GM12878 (cell line): ENCODE measurements at places on chromosomes 2 and 18. TPM values are rescaled to one million over a fixed set of nuclear protein-coding genes. Genes with fewer than 3 reads are reported as not detected.

SLC23A3 gene
- total RNA-seq = 0.37 and 1.0 TPM in 2 replicates

KIF1A gene
- 0.51 and 0.95 TPM in 2 replicates for total RNA-seq

FEV gene
- total RNA-seq = not detected in 2 replicates

LINC00305 gene
- not detected in 2 replicates for total RNA-seq

RETREG2 gene
- total RNA-seq = 50.8 and 53.4 TPM in 2 replicates

SETBP1 gene
- 23.7 and 29.7 TPM in 2 replicates for total RNA-seq

- H3K4me1 ChIP-seq = no peaks in the 10 kb centered on the region
- no peaks in the 10 kb centered on the region for H3K27me3 ChIP-seq
- DNase-seq = no peak
- no peak overlapping the region for H3K27ac ChIP-seq
Observed at GRCh38 chr18:44497311-44497710, 183.4 kb upstream of the SETBP1 start.

DNA sequence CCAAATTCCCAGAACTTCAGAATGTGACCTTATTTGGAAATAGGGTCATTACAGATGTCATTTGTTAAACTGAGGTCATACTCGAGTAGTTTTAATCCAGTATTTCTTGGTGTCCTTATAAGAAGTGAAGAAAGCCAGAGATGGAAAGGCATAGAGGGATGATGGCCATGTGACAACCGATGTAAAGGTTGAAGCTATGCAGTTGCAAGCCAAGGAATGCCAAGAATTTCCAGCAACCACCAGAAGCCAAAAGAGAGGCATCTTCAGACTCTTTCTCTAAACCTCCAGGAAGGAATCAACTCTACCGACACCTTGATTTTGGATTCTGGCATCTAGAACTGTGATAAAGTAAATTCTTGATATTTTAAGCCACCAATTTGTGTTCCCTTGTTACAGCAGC is 242.2 kb downstream of the CDH20 start:
- no peak overlapping the region for H3K4me3 ChIP-seq
- H3K4me1 ChIP-seq = no peaks in the 10 kb centered on the region
- H3K27ac ChIP-seq = no peak overlapping the region
- H3K27me3 ChIP-seq = no peaks in the 10 kb centered on the region
- no peaks in the 10 kb centered on the region for H3K36me3 ChIP-seq

GRCh38 chr18:79872527-79873444 is 75.0 kb downstream of the KCNG2 start:
- no peaks in the 10 kb centered on the region for H3K27me3 ChIP-seq
- H3K4me1 ChIP-seq = no peaks in the 10 kb centered on the region
- H3K4me3 ChIP-seq = no peak overlapping the region
- DNase-seq = no peak

DNA sequence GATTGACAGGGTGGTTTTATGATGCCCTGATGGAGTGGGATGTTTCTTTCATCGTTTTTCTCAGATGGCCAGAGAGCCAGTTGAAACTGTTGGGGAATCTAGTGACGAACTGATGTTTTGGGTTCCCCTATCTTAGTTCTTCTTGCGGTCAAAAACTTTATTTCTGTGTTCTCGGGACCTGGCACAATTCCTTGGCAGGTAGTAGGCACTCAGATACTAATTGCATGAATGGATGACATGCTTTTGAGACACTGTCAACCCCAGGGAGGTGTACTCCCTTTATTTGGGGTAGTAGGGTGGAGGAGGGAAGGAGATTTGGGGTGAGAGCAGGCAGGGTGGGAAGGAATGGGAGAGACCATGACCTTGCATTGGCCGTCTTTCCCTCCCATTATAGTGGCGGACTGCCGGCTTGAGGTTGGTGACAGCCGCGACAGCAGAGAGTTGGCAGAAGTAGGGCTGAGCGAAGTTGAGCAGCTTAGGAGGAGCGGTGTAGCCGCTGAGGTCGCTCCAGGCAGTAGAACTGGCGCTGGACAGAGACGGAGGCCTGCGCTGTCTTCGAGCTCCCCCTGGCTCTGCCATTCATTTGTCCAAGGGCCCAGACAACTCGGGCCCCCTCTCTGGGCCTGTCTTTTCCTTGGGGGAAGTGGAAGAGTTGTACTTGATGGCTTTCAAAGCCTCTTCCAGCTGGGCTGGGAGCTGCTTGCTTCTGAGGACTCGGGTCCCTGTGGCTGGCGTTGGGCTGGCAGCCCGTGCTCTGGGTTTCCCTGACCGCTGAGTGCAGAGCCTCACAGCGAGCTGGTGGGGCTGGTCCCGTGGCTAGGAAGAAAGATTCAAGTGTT is 2.6 kb downstream of the TET3 start:
- peaks cover 5% of the 10 kb centered on the region; the same call in 1 of the 2 replicates for H3K4me1 ChIP-seq
- no peaks in the 10 kb centered on the region for H3K27me3 ChIP-seq
- peaks cover 28% of the 10 kb centered on the region for H3K36me3 ChIP-seq
- H3K4me3 ChIP-seq = peak overlapping the region; percentile 96
- no peak for DNase-seq

DNA sequence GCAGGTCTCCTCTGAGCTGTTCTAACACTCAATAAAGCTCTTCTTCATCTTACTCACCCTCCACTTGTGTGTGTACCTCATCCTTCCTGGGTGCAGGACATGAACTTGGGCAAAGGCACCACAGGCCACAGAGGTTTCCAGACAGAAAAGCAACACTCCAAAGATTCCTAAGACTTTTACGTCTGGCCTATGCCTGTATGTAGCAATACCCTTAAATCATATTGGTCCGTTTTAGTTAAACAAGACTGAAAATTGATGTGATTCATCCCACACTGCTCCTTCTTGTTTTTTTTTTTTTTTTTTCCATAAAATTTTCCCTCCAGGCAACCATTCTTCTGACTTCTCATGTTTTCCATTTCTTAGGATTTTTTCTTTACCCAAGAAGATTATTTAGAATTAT is 404.3 kb downstream of the PID1 start:
- no peaks in the 10 kb centered on the region for H3K27me3 ChIP-seq
- H3K4me3 ChIP-seq = no peak overlapping the region
- H3K36me3 ChIP-seq = no peaks in the 10 kb centered on the region
- no peak for DNase-seq

DNA sequence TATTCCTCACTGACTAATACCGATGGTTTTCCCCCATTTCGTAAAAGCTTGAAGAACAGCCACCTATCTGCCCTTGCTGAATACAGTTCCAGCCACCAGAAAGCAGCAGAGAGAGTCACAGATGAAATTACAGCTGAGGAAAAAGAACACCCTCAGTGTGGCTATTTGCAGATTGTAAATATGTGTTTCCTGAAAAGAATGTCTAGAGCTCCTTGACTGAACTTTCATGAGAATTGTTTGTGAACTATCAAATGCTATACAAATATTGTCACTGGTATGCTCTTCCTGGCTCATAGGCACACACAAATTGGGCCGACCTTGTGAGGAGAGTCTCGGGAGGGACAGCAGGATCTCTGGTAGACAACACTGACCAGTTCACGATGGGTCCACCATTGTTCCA is 58.1 kb upstream of the TTC39C start:
- no peak overlapping the region for H3K4me3 ChIP-seq
- DNase-seq = no peak
- no peaks in the 10 kb centered on the region for H3K36me3 ChIP-seq
- no peaks in the 10 kb centered on the region for H3K4me1 ChIP-seq
- no peak overlapping the region for H3K27ac ChIP-seq
- H3K27me3 ChIP-seq = no peaks in the 10 kb centered on the region

- no peaks in the 10 kb centered on the region for H3K36me3 ChIP-seq
- no peaks in the 10 kb centered on the region for H3K27me3 ChIP-seq
- no peak overlapping the region for H3K27ac ChIP-seq
Observed at GRCh38 chr2:190352668-190353536, 9.5 kb downstream of the INPP1 start.

- no peak for DNase-seq
- no peaks in the 10 kb centered on the region for H3K4me1 ChIP-seq
- no peak overlapping the region for H3K4me3 ChIP-seq
- no peak overlapping the region for H3K27ac ChIP-seq
Observed at GRCh38 chr18:67241299-67241698, 275.2 kb downstream of the DSEL start.

DNA sequence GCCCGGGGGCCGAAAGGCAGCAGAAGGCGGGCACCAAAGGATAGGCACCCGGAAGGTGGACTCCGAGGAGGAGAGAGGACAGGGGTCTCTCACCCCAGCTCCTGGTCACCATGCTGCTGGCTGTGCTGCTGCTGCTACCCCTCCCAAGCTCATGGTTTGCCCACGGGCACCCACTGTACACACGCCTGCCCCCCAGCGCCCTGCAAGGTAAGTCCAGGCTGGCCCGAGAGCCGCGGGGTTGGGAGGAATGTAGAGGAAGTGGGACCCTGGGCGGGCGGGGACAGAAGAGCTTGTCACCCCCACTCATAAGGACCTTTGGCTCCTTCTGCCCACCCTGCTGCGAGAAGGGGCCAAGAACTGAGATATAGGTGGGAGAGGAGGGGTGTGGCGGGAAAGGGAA is 301 bp downstream of the PRSS56 start:
- peaks cover 6% of the 10 kb centered on the region for H3K27me3 ChIP-seq
- H3K36me3 ChIP-seq = no peaks in the 10 kb centered on the region
- no peaks in the 10 kb centered on the region for H3K4me1 ChIP-seq
- DNase-seq = no peak

- no peaks in the 10 kb centered on the region for H3K36me3 ChIP-seq
- peaks cover 3% of the 10 kb centered on the region; the same call in 1 of the 2 replicates for H3K27me3 ChIP-seq
Observed at GRCh38 chr18:57212678-57213077, 65.8 kb downstream of the BOD1L2 start.

GRCh38 chr18:25726298-25726697 is 364.1 kb downstream of the SS18 start:
- no peak for DNase-seq
- no peaks in the 10 kb centered on the region for H3K36me3 ChIP-seq
- no peaks in the 10 kb centered on the region for H3K27me3 ChIP-seq
- no peak overlapping the region for H3K27ac ChIP-seq

- H3K36me3 ChIP-seq = no peaks in the 10 kb centered on the region
- no peaks in the 10 kb centered on the region for H3K4me1 ChIP-seq
- no peak overlapping the region for H3K4me3 ChIP-seq
- DNase-seq = no peak
- H3K27me3 ChIP-seq = no peaks in the 10 kb centered on the region
Observed at GRCh38 chr2:8857709-8858108, 20.3 kb upstream of the KIDINS220 start.

DNA sequence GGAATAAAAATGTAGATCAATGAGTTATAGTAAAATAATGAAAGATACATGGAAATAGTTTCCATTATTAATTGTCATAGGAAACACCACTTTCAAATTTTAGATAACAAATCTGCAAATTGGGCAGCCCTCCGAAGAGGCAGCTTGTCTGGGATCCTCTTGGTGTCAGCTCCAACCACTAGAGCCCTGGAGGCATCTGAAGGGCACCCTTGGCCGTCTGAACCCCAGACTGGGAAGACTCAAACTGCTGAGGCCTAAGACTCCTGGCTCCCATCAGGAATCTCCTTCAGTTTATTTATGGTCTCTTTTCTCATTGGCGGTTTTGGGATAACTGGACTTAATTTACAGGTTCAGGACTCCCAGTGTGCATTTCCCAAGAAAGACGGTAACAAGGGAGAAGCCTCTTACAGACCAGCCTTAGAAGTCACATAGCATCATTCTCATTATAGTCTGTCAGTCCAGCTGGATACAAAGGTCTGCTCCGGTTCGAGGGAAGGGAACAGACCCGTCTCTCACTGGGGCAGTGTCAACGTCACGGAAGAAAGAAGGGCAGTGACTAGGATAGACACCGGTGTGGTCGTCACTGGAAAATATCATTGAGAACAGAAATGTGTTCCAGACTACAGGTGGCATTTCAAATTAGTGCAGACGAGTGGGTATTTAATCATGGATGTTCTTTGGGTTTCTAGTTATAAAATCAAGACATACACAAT is 390.7 kb upstream of the NETO1 start:
- H3K4me1 ChIP-seq = no peaks in the 10 kb centered on the region
- H3K36me3 ChIP-seq = no peaks in the 10 kb centered on the region
- no peak overlapping the region for H3K27ac ChIP-seq
- H3K27me3 ChIP-seq = no peaks in the 10 kb centered on the region
- H3K4me3 ChIP-seq = no peak overlapping the region

GRCh38 chr18:10135302-10135926 is 221.6 kb downstream of the VAPA start:
- peaks cover 17% of the 10 kb centered on the region; the same call in 1 of the 2 replicates for H3K27me3 ChIP-seq
- H3K4me3 ChIP-seq = no peak overlapping the region
- H3K36me3 ChIP-seq = no peaks in the 10 kb centered on the region
- H3K4me1 ChIP-seq = no peaks in the 10 kb centered on the region
- H3K27ac ChIP-seq = no peak overlapping the region

- no peak overlapping the region for H3K4me3 ChIP-seq
- DNase-seq = no peak
- no peaks in the 10 kb centered on the region for H3K27me3 ChIP-seq
- no peaks in the 10 kb centered on the region for H3K36me3 ChIP-seq
Observed at GRCh38 chr2:150449856-150450255, 37.6 kb downstream of the RND3 start.

GRCh38 chr2:236857781-236858180 is 227.9 kb upstream of the COPS8 start:
- H3K4me1 ChIP-seq = no peaks in the 10 kb centered on the region; the same call in 1 of the 2 replicates
- H3K27me3 ChIP-seq = no peaks in the 10 kb centered on the region
- no peak for DNase-seq
- no peak overlapping the region for H3K4me3 ChIP-seq
- no peaks in the 10 kb centered on the region for H3K36me3 ChIP-seq

- no peak overlapping the region for H3K4me3 ChIP-seq
- DNase-seq = no peak
- no peak overlapping the region for H3K27ac ChIP-seq
- no peaks in the 10 kb centered on the region for H3K36me3 ChIP-seq
- H3K4me1 ChIP-seq = no peaks in the 10 kb centered on the region
Observed at GRCh38 chr2:88011011-88011410, 5.3 kb downstream of the RNU2-63P start.

DNA sequence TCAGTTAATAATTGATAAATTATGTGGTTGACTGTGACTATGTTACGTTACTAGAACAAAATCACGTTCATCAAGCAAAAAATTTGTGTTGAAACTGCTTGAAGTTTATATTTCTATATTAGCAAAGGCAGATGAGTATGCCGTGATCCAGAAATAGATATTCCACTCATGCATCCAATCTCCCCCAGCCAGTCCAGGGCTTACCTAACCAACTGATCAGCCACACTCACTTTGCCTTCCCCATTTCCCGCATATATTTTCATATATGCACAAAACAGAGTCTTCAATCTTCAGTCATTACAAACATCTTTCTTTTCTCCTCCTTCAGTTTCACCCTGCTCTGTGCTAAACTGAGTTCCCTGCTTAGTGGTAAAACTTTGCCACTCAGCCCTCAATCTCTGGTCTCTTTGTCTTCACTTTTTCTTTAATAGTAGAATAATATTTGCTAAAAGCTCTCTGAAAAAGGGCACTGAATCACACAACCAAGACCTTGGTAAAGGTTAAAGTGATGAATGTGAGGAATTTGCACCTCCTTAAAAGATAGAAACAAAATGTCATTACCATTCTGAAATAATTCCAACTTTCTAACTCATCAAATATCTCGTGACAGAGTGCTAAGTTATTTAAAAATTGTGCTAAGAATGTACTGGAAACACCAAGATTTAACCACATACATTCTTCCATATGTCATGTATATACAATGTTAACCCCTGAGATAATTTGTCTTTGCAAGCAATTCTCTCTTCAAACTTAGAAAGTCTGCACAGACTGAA is 893.2 kb upstream of the CRIM1 start:
- H3K27me3 ChIP-seq = no peaks in the 10 kb centered on the region
- H3K4me3 ChIP-seq = no peak overlapping the region; the same call in 1 of the 2 replicates
